Ureter (tissue), 1 donor: ENCODE measurements at places on chromosomes 7 and 10.

GRCh38 chr7:12456506-12456905 is 52.8 kb upstream of the VWDE start:
- no peak for DNase-seq

DNA sequence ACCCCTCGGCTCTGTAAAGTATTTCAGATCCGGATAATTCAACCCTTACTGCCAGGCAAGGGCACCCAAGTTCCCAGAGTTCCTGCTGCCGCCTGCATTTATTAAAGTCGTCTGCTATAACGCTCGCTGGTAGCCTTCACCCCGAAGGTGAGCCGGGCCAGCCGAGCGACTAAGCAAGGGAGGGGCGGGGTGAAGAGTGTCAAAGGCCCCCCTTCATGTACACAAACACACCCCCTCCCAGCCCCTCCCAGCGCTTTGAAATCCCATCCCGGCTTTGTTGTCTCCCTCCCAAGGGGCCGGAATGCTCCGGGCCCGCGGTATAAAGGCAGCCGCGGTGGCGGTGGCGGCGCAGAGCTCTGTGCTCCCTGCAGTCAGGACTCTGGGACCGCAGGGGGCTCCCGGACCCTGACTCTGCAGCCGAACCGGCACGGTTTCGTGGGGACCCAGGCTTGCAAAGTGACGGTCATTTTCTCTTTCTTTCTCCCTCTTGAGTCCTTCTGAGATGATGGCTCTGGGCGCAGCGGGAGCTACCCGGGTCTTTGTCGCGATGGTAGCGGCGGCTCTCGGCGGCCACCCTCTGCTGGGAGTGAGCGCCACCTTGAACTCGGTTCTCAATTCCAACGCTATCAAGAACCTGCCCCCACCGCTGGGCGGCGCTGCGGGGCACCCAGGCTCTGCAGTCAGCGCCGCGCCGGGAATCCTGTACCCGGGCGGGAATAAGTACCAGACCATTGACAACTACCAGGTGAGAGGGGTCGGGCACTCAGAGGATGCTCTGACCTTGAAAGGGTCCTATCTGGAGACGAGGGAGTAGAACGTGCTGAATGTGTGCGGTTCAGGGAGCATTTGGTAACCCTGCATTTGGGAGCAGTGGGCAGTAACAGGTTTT is at the start of gene DKK1:
DKK1 (plus strand) TSS at position 349 of the 889 bp plus-strand sequence; CDS start at position 503, 154 bp downstream.
- peak; percentile 65 for DNase-seq

- no peak for DNase-seq
Measured at GRCh38 chr7:90216080-90216674, 4.6 kb downstream of the STEAP2 start.

DNA sequence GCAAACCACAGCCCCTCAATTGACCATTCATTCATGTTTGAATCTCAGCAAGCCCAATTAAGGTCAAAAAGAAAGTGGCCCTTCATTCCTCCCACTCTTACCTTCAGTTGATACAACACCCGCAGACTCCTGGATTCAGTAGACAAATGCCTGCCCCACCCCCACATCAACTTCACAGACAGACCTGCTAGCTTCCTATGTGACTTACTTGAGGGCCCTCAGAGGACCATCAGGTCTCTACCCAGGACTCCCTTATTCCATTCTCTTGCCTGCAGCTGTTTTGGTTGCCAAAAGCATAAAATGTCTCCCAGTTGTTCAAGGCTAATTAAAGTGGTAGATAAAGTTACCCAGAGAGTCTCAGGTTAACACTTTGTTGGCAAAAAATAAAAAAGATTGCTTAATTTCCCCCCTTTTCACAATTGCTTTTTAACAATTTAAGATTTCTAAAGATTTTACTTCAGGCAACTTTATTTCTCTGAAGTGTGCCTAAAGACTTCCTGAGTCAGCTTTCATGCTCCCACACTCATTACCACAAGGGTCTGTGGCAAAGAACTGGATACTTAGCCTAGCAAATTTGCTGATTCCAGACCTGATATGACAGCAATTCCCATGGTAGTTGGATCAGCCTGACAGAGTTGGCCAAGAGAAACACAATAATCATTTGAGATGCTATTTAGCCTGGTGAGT is 3.3 kb upstream of the MTERF1 start:
- no peak for DNase-seq

DNA sequence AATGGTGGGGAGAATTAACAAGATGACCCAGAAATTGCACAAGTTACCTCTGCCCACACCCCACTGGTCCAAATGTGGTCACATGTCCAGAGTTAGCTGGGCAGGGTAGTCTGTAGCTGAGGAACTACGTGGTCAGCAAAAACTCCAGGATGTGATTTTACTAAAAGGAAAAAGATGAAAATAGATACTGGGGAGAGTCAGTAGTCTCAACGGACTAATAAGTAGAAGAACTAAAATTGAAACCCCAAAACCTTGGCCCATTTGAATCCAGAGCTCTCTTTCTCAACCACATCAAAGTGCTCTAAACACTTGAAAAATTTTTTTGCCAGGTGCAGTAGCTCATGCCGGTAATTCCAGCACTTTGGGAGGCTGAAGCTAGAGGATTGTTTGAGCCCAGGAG is 146.3 kb downstream of the SKIDA1 start:
- DNase-seq, result no peak

- no peak for DNase-seq
Measured at GRCh38 chr7:134827889-134828288, 48.5 kb downstream of the CALD1 start.

GRCh38 chr10:58734664-58735063 is 222.0 kb downstream of the BICC1 start:
- DNase-seq, result no peak

DNA sequence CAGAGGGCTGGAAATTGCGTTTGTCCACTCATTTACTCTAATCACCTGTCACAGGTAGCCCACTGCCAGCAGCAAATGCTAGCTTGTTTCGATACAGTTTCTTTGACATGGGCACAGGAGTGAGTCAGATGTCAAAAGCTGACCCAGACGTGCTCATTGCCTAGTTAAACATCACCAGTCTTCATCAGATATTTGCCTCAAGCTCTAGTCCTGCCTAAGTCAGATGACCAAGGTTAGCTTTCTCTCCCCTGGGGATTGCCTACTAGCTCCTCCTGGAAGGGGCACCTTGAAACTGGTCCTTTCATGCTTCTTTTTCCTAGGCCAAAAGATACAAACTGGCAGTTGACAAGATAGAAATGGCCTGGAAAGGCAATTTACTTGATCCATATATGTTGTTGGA is 35.2 kb downstream of the GPAM start:
- DNase-seq, result no peak

GRCh38 chr7:142745745-142746144 is 3.5 kb upstream of the PRSS1 start:
- no peak for DNase-seq

DNA sequence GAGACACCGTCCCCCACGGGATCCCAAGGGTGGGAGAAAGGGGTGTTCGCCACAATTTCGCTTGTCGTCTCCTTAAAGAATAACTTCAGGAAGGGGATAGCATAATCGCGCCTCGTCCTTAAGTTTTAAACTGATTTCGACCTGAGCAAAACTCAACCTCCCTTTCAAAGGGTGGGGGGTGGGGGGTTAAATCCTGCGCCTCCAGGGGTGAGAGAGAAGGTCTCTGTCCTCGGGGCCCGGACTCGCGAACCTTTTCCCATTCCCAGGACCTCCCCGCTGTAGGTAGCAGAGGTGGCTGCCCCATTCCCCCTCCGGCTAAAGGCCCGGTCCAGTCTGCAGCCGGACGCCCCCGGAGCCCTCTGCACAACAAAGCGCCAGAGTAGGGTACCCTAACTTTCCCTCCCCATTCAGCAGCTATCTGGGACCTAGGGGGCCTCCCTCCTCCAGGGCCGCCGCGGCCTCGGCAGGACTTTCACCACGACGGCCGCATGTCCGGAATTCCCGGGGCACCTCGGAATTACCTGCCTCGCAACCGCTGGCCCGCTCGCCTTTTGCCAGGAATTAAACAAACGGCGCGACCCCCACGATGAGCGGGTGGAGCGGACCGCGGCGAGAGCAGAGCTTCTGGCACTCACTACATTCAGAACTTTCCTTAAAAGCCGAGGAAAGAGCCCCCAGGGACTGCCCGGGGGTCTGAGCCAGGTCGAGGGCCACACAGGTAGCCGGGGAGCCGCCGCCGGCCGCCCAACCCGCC is 1.7 kb downstream of the CDK6 start:
- DNase-seq, result peak; percentile 44

- no peak for DNase-seq
Measured at GRCh38 chr7:52794621-52795020, 240.8 kb upstream of the POM121L12 start.

DNA sequence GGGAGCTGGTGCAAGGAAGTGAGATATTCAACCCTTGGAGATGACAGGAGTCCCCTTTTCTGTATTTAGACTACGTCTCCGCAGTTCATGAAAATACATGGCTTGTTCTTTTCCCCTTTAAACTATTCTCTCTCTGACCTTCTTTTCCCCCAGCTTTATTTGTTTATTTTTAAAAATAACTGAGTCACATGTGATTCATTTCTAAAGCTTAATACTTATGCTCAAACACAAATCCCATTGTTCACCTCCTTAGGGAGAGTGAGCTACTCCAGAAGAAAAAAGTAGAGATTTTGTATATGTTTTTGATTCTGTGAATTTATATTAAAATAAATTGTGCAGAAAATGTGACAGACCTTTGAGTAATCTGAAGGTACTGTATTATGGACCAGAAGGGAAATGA is 35.9 kb upstream of the FZD1 start:
- DNase-seq, result no peak

DNA sequence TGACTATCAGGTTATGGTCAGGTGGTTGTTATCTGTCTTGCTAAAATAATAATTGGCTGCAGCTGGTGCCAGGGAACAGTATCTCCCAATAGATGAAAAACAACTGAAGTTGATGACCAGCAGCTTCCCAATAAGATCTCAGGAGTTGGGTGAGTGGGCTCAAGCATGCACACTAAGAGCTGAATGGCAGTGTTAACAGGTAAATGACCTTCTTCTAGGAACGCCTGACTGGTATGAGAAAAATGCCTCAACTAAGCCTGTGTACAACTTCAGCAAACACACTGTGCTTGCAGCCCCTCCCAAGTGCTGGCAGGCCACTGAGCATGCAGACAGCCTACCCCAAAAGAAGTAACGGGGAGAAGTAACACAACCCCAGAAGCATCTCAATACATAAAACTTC is 636.9 kb downstream of the ACTR3B start:
- no peak for DNase-seq

GRCh38 chr7:133165529-133165928 is 83.6 kb upstream of the CHCHD3 start:
- no peak for DNase-seq

DNA sequence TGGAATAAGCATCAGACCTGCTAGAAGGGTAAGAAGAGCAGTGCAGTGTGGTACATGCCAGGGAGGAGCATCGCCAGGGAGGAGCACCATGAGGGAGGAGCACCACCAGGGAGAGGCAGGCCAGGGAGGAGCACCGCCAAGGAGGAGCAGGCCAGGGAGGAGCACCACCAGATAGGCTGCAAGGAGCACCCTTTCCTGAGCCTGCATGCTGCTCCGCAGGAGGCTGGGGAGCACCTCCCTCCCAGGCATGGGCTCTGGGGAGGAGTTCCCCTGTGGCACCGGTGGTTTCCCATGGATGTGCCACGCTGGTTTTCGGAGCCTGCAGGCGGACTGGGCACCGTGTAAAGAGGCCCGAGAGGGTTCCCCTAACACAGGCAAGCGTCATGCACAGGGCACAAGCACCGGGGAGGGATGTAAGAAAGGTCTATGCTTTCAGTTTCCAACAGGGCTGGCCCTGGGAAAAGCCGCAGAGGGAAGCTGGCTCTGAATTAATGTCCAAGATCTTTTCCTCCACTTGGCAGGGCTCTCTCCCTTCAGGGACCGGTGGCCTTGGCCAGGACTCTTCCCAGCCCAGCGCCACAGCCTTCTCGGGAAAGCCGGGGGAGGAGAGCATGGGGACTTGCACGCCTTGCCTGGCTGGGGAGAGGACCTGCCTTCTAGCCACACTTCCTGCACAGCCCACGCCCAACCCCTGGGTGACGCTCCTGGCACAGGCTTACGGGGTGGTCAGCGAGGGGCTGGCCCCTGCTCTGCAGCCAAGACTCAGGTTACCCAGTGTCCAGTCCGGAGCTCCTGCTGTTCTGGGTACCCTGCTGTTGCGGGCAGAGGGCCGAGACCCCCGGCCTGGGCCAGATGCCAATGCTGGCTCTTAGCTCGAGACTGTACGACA is 11.5 kb upstream of the GPER1 start:
- DNase-seq, result no peak

- DNase-seq, result no peak
Measured at GRCh38 chr7:135186841-135187253, 16.3 kb upstream of the CYREN start.

DNA sequence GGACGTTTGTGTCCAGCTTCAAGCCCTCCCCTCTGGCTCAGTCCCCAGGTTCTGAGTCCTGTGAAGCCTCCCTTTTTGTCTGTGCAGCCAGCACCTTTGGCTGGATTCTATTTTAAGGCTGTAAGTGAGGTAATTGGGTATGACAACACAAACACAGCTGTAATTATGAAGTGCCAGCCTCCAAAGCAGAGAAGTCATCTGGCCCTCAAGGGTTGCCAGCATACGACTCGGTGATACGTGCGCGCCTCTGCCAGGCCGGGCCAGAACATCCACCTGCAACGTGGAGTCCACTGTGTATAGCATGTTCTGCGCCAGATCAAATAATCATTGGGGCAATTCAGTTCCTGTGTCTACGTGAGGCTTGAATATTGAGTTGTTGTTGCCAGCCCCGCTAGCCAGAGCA is 6.7 kb upstream of the FAM180A start:
- no peak for DNase-seq

- no peak for DNase-seq
Measured at GRCh38 chr7:96870934-96871333, 134.4 kb upstream of the DLX6 start.

GRCh38 chr10:93468461-93469213 is 13.5 kb downstream of the MYOF start:
- no peak for DNase-seq

DNA sequence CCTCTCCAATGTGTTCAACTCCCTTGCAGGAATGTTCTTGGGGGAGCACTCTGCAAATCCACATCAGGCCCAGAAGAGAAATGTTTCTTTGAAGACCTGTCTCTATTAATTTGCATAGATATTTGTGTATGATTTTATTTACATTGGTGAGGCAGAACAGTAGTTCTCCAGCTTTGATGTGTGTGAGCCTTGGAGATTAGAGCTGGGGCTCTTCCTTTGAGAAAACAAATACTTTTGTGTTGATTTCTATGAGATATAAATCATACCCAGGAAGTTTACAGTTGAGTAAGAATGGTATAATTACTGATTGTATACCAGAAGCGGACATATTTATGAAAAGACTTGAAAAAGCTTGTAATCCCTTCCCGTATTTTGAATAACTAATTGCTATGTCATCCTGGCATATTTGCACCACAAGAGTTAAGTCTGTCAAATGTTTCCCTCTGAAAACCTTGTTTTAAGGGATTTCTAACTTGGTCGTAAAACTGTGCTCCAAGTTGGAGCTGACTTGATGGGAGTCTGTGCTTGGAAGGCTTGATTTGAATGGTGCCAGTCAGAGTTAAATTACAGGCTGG is 468.5 kb downstream of the LRMDA start:
- no peak for DNase-seq

DNA sequence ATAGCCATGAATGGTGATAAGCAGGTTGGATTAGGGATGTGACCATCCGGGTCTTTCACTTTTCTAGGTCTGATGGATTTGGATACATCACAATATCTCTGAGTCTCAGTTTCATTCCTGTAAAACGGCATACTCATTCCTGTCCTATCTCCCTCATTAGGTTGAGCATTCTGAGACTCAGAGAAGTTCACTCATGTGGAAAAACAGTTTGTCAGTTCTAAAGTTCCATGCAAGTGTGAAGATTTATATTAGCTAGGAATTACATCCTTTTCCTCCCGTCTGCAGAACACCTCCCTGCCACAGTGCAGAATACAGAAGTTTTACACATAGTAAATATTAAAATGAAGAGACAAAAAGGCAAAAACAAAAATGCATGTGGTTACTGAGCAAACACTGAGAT is 94.2 kb upstream of the SLC25A13 start:
- no peak for DNase-seq

GRCh38 chr7:142894112-142894984 is 8.8 kb upstream of the TRPV6 start:
- peak; percentile 25 for DNase-seq
